ENCODE measurements at places on chromosomes 2 and 18.
A peak's percentile ranks its signal among the peaks of the same experiment; 100 is the strongest.

- H3K36me3 ChIP-seq, result no peaks in the 10 kb centered on the region
- peaks cover 25% of the 10 kb centered on the region for H3K4me1 ChIP-seq
- no peak overlapping the region for H3K27ac ChIP-seq
- DNase-seq, result peak; percentile 13
Measured at GRCh38 chr2:62409442-62409841, 96.6 kb downstream of the TMEM17 start.

DNA sequence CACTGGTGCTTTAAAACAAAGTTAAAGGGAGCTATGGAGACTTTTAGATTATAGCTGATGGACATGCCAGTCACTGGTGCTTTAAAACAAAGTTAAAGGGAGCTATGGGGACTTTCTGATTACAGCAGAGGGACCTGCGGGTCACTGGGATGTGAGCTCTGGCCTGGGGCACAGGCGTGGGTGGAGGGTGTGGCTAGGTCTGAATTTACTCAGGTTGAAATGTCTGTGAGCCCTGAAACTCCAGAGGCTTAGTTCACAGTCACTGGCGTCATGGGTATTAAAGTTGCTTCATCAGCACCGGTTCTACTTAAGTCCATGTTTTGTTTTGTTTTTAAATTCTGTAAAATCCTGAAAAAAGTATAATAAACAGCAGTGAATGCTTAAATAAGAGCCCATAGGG, 49.0 kb upstream of the TMEM18 start:
- no peaks in the 10 kb centered on the region for H3K36me3 ChIP-seq
- DNase-seq, result no peak
- H3K4me3 ChIP-seq, result no peak overlapping the region
- no peak overlapping the region for H3K27ac ChIP-seq
- peaks cover 38% of the 10 kb centered on the region for H3K27me3 ChIP-seq

DNA sequence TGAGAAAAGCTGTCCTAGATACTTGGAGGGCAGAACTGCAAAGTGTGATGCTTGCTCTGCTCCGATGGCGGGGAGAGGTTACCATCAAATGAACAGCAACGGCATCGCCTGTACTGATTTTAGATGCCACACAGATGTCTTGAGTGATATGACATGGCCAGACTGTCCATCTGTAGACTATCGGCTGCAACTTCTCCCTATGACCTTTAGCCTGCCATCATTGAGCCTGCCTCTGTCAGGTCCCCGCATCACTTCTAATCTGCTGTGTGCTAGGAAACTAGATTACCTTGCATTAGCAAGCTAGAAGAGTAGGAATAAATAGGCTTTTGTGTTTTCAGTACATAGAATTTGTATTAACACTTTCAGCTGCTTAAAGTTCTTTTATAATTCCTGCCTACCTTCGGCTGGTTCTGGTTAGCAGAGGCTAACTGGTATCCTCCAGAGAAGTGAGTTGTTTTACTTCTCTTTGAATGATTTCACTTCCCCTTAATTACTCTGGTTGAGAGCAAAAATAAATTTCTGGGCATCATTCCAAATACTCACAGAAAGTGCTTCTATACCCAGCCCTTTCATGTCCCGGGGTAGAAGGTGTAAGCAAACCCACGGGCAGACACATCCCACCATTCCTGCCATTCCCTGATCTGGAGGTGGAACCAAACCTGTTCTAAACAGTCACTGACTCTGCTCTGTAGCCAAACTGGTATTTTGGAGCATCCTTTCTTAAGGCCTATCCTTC, 24.0 kb downstream of the GAREM2 start:
- H3K4me3 ChIP-seq, result no peak overlapping the region
- H3K27me3 ChIP-seq, result no peaks in the 10 kb centered on the region
- no peak overlapping the region for H3K27ac ChIP-seq
- DNase-seq, result no peak
- H3K4me1 ChIP-seq, result no peaks in the 10 kb centered on the region

GRCh38 chr18:67043276-67043675, 439.4 kb upstream of the CDH19 start:
- no peak overlapping the region for H3K27ac ChIP-seq
- H3K27me3 ChIP-seq, result no peaks in the 10 kb centered on the region
- no peaks in the 10 kb centered on the region for H3K4me1 ChIP-seq
- no peak for DNase-seq
- H3K4me3 ChIP-seq, result no peak overlapping the region
- no peaks in the 10 kb centered on the region for H3K36me3 ChIP-seq

DNA sequence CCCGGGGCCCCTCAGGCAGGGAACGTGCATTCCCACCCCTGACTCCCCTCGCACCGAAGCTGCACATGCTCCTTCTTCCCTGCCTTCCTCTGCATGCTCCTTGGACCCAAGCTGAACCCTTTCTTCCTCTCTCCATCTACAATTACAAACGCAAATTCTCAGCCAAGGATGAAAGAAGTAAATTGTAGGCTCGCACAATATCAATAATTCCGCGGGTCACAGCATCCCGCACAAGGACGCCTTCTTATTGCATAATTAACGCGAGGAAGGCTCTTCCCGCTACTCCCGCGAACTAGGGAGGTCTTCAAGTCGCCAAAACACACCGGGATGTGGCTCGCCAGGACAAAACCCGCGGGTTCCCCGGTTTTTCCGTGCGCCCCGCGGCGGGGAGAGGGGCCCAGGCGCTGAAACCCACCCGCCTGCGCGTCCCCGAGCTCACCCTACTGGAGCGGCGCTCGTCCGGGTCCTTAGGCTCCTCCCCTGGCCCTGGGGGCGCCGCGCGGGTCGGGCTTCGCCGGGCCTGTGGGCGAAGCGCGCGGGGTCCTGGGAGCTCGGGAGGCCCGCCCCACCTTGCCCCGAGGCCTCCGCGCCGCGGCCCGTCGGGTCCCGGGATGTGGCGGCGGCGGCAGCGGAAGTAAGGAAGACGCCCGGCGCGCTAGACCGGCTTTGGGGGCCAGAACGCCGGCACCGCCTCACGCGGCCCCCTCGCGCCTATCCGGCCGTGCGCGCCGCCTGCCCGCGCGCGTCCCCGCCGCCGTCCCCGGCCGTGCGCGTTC, at the start of gene CHST10:
Gene CHST10, minus strand, starts transcription at position 734 of the 776 bp plus-strand sequence. CDS start 10,993 bp downstream, outside the sequence.
- peak; percentile 66 for DNase-seq
- peak within 1 kb of the TSS; percentile 66 for H3K4me3 ChIP-seq
- peaks cover 2% of the 10 kb centered on the region for H3K4me1 ChIP-seq

GRCh38 chr2:174877751-174878150, 113.5 kb upstream of the CHRNA1 start:
- no peaks in the 10 kb centered on the region for H3K27me3 ChIP-seq
- no peak overlapping the region for H3K4me3 ChIP-seq
- H3K36me3 ChIP-seq, result no peaks in the 10 kb centered on the region
- no peak overlapping the region for H3K27ac ChIP-seq

DNA sequence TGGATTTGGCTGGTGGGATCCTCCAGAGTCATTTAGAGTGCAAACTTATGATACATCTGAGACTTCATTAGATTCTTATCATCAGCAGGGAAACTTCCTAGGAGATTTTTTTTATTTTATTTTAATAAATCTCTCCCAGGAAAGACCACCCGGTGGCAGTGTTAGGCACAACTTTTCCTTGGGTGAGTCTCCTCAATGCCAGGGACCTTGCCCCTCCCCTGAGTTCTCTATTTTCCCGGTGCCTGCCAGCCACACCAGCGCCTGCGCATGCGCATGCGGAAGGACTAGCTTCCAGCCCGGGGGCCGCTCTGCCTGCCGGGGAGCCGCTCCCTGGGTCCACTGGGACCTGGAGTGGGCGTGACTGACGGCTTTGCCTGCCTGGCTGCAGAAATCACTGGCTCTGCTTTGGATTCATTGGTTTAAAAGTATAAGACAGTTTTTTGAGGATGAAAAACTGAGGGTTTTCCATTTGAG, 86.6 kb downstream of the TMEM182 start:
- peak overlapping the region; percentile 50 for H3K4me3 ChIP-seq
- peaks cover 25% of the 10 kb centered on the region for H3K27me3 ChIP-seq
- no peak overlapping the region for H3K27ac ChIP-seq
- H3K4me1 ChIP-seq, result peaks cover 2% of the 10 kb centered on the region
- no peaks in the 10 kb centered on the region for H3K36me3 ChIP-seq

- no peak overlapping the region for H3K4me3 ChIP-seq
- H3K27ac ChIP-seq, result no peak overlapping the region
- H3K4me1 ChIP-seq, result peaks cover 1% of the 10 kb centered on the region
- H3K36me3 ChIP-seq, result no peaks in the 10 kb centered on the region
Measured at GRCh38 chr2:136008205-136008865, 22.9 kb upstream of the DARS1 start.

GRCh38 chr2:6927753-6928152, 10.5 kb downstream of the RNF144A start:
- DNase-seq, result no peak
- no peak overlapping the region for H3K4me3 ChIP-seq
- H3K27ac ChIP-seq, result no peak overlapping the region

DNA sequence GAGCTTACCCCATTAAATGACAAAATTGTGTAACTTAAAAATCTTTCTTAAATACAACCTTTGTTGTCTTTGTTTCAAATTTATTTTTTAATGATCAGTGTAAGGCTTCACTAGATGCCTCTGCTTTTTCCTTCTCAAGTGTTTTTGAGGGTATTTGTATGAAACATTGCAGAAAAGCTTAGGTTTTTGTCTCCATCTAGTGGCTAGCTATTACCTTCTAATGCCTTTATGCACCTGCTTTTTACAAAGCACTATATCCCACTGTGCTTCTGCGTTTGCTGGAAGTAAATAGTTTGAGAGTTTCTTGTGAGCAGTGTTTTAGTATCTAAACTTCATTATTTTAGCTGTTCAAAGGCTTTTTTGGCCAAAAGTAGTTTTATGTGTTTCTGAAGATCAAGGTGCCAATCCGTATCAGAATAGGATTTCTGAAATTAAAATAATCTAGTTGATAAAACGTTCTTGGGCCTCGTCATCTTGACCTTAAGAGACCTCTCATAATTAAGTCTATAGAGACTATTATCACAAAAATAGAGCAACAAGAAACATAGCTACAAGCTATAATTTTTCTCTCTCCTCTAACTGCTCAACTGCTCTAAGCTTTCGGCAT, 47.0 kb downstream of the IWS1 start:
- peaks cover 15% of the 10 kb centered on the region for H3K36me3 ChIP-seq
- H3K27ac ChIP-seq, result no peak overlapping the region
- H3K4me3 ChIP-seq, result no peak overlapping the region
- H3K27me3 ChIP-seq, result no peaks in the 10 kb centered on the region
- no peaks in the 10 kb centered on the region for H3K4me1 ChIP-seq
- peak; percentile 71 for DNase-seq

DNA sequence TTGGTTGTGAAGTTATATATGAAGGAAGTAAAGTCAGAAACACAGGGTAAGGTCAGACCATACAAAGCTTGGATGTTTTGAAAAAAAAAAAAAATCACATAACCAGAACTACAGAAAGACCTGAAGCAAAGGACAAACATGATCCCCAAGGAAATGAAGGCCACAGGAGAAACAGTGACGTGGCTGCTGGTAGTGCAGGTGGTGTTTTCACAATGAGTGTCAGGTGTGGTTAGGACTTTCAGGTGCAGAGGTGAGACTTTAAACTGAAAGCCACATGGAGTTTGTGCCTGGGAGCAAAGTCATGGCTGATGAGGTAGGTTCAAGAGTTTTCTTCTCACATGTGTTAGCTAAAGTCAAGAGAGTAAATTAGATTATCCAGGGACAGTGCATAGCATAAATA, 270.7 kb downstream of the PIEZO2 start:
- H3K4me1 ChIP-seq, result no peaks in the 10 kb centered on the region
- no peak for DNase-seq
- H3K4me3 ChIP-seq, result no peak overlapping the region
- no peaks in the 10 kb centered on the region for H3K27me3 ChIP-seq
- H3K27ac ChIP-seq, result no peak overlapping the region

GRCh38 chr2:109029490-109030201, 40.6 kb upstream of the EDAR start:
- H3K4me1 ChIP-seq, result peaks cover 6% of the 10 kb centered on the region
- DNase-seq, result no peak
- H3K27me3 ChIP-seq, result no peaks in the 10 kb centered on the region
- H3K4me3 ChIP-seq, result no peak overlapping the region

GRCh38 chr2:194723446-194723845, 933.6 kb upstream of the SLC39A10 start:
- H3K27ac ChIP-seq, result no peak overlapping the region
- H3K4me1 ChIP-seq, result no peaks in the 10 kb centered on the region
- no peak overlapping the region for H3K4me3 ChIP-seq
- no peaks in the 10 kb centered on the region for H3K27me3 ChIP-seq
- DNase-seq, result no peak
- H3K36me3 ChIP-seq, result no peaks in the 10 kb centered on the region

GRCh38 chr2:99689145-99689742, 199.4 kb upstream of the REV1 start:
- peak overlapping the region; percentile 15 for H3K27ac ChIP-seq
- H3K36me3 ChIP-seq, result peaks cover 3% of the 10 kb centered on the region
- peaks cover 5% of the 10 kb centered on the region for H3K4me1 ChIP-seq
- DNase-seq, result no peak

DNA sequence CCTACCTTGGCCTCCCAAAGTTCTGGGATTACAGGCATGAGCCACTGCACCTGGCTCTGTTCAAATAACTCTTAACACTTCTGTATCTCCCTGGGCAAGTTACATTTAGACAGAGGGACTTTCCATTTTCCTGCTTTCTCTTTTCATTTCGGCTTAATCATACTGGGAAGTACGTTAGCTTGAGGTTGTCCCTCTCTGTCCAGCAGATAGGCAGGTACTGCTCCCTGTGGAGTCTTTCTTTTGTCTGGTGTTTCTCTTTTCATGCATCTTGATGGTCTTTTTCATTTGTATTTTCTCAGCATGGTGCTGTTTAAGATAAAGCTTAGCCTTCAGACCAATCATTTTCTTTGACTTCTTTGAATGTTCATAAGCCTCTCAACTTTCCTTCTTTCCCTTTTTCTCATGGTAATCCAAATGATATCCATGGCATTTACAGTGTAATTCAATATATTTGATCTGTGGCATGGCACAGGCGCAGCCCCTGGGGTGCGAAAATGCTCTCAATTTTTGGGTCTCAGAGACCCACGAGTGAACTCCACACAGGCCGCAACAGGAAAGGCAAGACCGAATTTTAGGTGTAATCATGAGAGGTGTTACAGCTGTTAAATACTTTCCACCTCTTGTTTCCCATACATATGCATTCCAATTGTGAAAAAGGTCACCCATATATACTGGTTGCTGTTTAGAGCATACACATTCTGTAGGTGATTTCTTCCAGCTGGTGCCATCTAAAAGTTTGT, 99.9 kb upstream of the MYO3B start:
- no peak for DNase-seq
- no peak overlapping the region for H3K4me3 ChIP-seq
- peaks cover 4% of the 10 kb centered on the region for H3K36me3 ChIP-seq

GRCh38 chr2:15128846-15129245, 432.3 kb downstream of the NBAS start:
- H3K27ac ChIP-seq, result no peak overlapping the region
- H3K4me1 ChIP-seq, result no peaks in the 10 kb centered on the region
- no peak overlapping the region for H3K4me3 ChIP-seq
- no peaks in the 10 kb centered on the region for H3K27me3 ChIP-seq

DNA sequence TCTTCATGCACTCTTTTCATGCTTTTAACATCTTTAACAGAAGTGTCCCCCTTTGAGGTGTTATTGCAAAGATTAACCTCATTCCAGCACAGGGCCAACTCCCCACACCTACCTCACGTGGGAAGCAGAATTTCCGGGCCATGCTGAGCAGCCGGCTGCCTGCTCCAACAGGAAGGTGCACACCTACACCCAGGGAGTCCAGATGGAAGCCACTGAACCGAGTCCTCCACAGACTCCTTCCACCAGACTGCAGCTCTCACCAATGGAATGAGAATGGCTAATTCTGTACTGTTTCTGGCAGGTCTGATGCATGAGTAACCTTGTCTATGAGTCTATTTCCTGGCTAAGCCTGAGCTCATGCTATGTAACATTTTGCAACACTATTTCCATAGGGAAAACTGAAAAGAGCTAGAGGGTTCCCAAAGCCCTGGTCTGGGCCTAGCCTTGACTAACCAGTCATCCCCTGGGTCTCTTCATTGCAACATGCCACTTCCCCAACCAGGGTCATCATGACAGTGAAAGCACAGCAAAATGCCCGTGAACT, 11.0 kb downstream of the ERFE start:
- H3K4me1 ChIP-seq, result peaks cover 46% of the 10 kb centered on the region
- peak; percentile 99 for DNase-seq
- peak overlapping the region; percentile 77 for H3K27ac ChIP-seq
- peaks cover 69% of the 10 kb centered on the region for H3K36me3 ChIP-seq
